Naive thymus-derived CD4-positive, alpha-beta T cell (primary cell): ENCODE measurements at places on chromosomes 3 and 15. TPM values are rescaled to one million over a fixed set of nuclear protein-coding genes. Genes with fewer than 3 reads are reported as not detected.

STRIT1 gene
- not detected for total RNA-seq

- no peak overlapping the region for H3K4me3 ChIP-seq
- no peak for DNase-seq
- H3K27me3 ChIP-seq: no peaks in the 10 kb centered on the region
- H3K4me1 ChIP-seq: peaks cover 7% of the 10 kb centered on the region
- no peaks in the 10 kb centered on the region for H3K36me3 ChIP-seq
These were observed 96.0 kb downstream of the CCNL1 start for GRCh38 chr3:157063926-157064325.

LINGO1 gene
- total RNA-seq: not detected

SCAMP5 gene
- 0.51 and 0.71 TPM in 2 replicates for total RNA-seq
